ENCODE measurements at places on chromosomes 1 and 21.
A peak's percentile ranks its signal among the peaks of the same experiment; 100 is the strongest.

DNA sequence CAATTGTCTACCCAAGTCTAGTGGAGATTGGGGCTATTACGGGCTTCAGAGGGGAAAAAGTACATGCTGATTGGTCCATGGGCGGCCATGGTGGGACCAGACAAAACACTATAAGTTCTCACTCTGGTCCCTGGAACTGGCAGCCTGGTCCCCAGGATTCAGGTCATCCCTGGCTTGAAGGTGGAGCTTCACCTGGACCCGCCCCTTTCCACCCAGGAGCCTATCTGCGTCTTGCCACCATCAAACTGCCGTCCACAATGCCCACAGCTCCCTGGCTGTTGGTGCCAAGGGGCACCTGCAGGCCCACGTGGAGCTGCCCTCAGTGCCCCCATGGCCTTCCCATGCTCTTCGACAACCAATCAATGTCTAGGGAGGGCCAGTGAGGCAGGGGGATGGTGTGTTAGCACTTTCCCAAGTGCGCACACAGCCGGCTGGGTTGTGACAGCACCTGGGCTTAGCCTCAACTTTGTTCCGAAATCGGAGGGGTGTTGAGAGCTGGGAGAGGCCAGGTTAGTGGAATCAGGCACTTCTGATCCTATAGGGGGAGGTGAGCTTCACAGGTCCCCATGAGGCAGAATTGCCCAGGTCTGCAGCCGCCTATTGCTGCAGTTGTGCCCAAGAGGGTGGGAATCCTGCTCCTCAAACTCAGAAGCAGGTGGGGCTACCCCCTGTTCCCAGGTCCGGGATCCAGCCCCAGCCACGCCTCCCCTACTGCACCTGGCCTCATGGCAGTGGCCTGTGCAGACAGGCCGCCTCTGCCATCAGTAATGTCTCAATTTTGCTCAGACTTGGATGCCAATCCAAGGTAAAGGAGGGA, 1369.4 kb upstream of the PRMT6 start:
- no peak for DNase-seq

- DNase-seq, result no peak
These were observed 120.2 kb downstream of the ZC3H11B start for GRCh38 chr1:219492717-219493116.

DNA sequence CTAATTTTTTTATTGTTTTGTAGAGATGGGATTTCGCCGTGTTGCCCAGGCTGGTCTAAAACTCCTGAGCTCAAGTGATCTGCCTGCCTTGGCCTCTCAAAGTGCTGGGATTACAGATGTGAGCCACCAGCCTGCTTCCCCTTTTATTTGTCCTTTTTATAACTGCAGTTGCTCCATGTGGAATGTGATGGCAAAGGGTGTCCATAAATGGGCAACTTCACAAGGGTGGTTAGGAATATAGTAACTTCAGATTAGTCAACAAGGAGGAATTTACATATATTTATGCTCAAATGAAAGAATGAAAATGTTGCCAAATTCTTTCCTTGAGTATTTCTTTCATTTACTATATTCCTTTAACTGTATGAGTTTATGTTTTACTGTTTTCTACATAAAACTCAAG, 182.9 kb downstream of the BACH1 start:
- DNase-seq, result no peak

GRCh38 chr1:181794332-181794731, 267.2 kb downstream of the ZNF648 start:
- DNase-seq, result no peak

DNA sequence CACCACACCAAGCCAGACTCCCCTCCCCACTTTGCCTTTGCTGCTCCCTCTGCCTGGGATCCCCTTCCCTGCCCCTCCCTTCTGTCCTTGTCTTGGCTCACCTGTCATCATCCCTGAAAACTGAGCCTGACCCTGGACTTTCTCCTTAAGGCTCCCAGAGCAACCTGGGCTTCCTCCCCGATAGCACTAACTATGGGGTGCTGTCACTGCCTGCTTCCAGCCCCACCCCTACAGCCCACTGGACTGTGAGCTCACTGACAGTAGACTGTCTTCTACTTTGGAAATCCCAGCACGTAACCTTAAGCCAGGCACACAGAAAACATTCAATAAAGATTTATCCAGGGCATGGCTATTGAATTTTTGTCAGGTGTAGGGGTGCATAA, 9.5 kb upstream of the CSF1 start:
- no peak for DNase-seq

- DNase-seq, result peak; percentile 89
These were observed 153.3 kb downstream of the TOMM20 start for GRCh38 chr1:234975122-234975940.

DNA sequence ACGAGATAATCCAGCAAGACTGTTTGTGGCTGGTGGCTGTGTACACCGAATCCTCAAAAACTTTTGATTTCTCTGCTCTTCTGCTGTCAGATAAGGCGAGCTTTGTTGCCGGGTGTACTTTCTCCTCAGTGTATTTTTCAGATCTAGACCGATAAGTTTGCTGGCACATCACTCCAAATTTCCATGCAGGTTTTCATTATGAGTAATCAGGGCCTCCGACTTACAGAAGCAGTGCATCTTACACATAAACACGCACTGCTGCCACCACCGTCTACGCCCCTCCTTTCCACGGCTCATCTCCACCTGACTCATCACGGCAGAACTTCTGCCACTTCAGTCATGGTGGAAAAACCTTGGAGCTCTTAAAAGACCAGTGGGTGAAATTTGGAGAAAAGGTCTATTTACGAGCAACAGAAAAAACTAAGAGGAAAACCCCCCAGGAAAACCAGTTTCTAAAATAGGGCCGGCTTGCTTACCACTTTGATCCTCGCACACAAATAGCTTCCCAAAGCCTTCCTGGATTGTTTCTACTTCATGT, 7.7 kb downstream of the ZBTB21 start:
- no peak for DNase-seq

DNA sequence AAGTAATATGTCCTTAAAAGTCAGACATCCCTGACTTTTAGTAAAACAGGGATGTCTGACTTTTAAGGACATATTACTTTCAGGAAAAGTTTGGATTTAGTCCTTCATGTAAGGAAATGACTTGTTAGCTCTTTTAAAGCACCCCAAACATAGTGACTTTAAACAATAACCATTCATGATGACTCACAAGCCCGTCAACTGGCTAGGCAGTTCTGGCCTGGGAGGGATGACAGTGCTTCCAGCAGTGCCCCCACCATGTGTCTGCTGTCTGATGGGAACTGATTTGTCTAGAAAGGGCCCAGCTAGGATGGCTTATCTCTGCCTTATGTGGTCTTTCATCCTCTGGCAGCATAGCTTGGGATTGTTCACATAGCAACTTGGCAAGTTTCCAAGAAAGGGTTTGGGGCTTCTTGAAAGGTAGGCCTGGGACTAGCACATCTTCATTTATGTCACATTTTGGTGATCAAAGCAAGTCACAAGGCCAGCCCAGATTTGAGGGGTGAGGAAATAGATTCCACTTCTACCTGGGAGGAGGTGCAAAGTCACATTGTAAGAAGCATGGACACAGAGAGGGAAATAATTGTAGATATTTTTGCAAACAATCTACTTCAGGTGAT, 143.5 kb downstream of the C1orf94 start:
- DNase-seq, result no peak

- DNase-seq, result no peak
These were observed 688.5 kb downstream of the MATN1 start for GRCh38 chr1:30034627-30035521.

DNA sequence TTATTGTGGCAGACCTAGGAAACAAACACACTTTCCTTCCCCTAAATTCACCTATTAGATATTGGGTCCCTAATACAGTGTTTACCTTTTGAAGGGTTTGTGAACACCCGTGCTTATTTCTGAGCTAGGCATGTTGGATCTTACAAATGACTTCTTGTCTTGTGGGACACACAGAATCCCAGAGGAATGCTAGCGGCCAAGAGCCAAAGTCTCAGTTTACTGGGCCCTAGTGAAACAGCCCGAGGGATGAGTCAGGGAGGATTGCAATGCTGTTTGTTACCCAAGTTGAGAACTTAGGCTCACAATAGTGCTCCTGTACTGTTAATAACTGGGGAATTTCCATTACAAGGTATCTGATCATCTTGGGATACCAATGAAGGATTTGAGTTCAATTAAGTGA, 100.1 kb upstream of the AKT3 start:
- no peak for DNase-seq

DNA sequence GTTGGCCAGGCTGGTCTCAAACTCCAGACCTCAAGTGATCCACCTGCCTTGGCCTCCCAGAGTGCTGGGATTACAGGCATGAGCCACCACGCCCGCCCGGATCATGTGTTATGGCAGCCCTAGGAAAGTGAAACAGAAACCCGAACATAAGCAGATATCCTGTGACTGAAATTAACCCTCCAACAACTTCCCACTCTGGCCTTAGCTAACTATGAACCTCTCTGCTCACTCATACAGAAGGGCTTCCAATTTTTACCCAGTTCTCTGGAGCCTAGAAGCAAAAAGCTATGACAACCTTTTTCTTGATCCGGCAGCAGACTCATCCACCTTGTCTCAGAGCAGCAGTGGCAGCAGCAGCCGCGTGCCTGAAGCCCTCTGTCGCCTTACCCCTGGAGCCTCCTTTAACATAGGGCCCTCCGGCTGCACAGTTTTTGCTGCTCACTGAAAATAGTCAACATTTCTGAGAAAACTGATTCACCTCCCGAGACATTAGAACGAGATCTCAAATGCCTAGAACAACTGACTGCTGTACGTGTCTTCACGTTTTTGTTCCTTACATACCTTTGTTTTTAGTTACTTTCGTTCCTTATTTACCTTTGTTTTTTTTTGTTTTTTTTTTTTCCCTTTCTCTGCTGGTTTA, 9.3 kb downstream of the CBR1 start:
- DNase-seq, result peak; percentile 76

DNA sequence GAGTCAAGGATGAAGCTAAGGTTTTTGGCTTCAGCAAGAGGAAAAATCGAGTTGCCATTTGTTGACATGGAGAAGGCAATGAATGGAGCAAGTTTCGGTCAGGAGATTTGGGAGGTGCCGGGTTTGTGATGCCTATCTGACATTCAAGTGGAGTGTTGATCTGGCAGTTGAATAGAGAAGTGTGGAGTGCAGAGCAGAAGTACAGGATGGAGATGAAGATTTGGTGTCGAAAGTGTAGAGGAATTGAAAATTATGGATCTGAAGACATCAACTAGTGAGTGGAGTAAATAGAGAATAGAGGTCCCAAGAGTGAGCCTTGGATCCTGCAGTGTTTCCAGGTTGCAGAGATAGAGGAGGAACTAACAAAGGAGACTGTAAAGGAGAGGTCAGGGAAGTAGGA, 25.9 kb downstream of the CITED4 start:
- DNase-seq, result no peak

GRCh38 chr1:174988986-174989385, 10.8 kb upstream of the CACYBP start:
- DNase-seq, result no peak

DNA sequence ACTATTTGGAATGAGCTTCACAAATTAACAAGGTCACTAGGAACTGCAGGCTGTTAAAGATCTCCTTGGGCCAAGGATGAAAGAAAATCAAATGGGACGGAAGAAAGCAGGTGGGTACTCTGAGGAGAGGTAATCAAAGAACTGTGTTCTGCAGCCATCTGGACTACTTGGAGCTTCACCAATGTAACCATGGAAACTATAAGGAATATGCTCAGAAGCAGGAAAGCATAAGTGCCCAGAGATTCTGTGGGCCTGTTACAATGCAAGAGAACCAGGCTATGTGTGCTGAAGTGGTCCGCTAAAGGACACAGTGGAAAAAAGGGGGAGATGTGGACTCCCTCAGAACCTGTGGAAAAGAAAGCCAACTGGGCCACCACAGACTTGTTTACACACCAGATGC, 238.5 kb downstream of the PTGER3 start:
- no peak for DNase-seq

GRCh38 chr21:37130971-37131370, 57.9 kb downstream of the TTC3 start:
- DNase-seq, result no peak

GRCh38 chr1:206930210-206930798, 8.6 kb upstream of the FCMR start:
- DNase-seq, result no peak

GRCh38 chr1:235624721-235625333, 24.8 kb downstream of the GNG4 start:
- DNase-seq, result peak; percentile 42

GRCh38 chr1:116487031-116487430, 83.8 kb downstream of the CD58 start:
- DNase-seq, result no peak

DNA sequence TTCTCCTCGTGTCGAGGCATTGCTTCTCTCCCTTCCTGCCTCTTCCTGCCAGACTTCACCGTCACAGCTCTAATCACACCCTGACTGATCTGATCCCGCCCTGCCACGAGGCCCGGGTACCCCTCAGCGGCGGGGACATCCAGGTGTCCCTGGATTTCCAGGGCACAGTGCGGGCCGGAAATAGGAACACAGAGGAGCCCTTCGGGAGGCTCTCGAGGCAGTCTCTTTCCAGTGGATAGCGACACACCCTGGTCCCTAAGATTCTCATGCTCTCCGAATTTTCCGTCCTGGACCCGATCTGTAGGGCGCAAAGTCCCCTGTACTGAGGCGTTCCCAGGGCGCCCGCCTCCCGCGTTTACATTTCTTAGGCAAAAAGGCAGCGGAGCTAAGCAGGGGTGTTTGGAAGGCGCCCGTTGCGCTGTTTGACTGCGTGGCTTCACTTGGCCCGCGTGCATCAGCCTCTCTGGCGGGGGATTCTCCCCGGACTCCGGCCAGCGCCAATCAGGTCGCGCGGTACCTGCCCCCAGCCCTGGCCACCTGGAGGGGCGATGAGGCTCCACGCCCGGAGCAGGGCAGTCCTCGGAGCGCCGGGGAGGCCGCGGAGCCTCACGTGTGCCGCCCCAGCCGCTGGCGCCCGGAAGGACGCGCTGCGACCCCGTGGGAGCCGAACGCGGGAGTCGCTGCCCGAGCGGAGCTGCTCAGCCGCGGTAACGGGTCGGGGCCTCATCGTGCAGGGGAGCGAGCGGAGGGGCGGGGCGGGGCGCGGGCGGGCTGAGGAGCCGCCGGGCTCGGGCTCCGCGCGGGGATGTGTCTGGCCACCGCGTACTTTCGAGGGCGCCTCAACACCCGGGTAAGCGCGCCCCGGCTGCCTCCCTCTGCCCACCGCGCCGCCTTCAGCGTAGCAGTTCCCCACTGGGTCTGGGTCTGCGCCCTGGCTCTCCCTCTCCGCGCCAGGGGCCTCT, at the start of gene FAM163A:
Gene FAM163A, plus strand, starts transcription at position 575 of the 962 bp plus-strand sequence. CDS start 69,807 bp downstream, outside the sequence.
- peak; percentile 27 for DNase-seq

- no peak for DNase-seq
These were observed 943.4 kb downstream of the TTLL7 start for GRCh38 chr1:83055391-83056170.

- no peak for DNase-seq
These were observed 43.4 kb downstream of the EIF2D start for GRCh38 chr1:206568779-206569352.

- no peak for DNase-seq
These were observed 34.4 kb upstream of the TENT5C start for GRCh38 chr1:117571496-117571895.

Data from KBM-7 (cell line).